Left renal cortex interstitium (tissue), 4 donors: ENCODE measurements at places on chromosomes 16 and 17.

DNA sequence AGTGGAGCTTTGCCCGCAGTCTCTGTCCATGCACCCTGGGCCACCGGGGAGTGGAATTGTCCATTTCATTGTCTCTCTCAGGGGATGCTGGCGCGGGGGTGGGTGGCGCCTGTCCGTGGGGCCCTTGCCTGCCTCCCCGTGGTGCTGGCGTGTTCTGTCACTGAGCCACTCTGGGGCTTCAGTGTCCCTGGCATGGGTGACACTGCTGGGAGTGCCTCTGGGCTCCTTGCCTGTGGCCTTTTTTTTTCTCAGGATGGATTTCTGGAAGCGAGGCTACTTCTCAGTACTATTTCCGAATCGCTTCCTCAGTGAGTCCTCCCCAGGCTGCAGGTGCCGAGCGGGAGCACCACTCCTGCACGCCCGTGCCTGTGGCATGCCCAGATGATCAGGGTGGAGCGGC, 55.0 kb downstream of the PDPK1 start:
- no peak for DNase-seq

- no peak for DNase-seq
These were observed 32.0 kb downstream of the FANCA start for GRCh38 chr16:89784406-89784805.

GRCh38 chr16:49912721-49913120, 56.8 kb upstream of the ZNF423 start:
- DNase-seq: no peak

- no peak for DNase-seq
These were observed 38.7 kb upstream of the FOXJ1 start for GRCh38 chr17:76179496-76180467.
